ENCODE measurements at places on chromosomes 5 and 9.
A peak's percentile ranks its signal among the peaks of the same experiment; 100 is the strongest.

GRCh38 chr9:22514871-22515270 is 68.2 kb downstream of the DMRTA1 start:
- no peak for DNase-seq

GRCh38 chr9:98175028-98175569 is 17.3 kb downstream of the CORO2A start:
- DNase-seq, result no peak

- DNase-seq, result no peak
Observed at GRCh38 chr9:87223392-87224246, 274.0 kb upstream of the DAPK1 start.

DNA sequence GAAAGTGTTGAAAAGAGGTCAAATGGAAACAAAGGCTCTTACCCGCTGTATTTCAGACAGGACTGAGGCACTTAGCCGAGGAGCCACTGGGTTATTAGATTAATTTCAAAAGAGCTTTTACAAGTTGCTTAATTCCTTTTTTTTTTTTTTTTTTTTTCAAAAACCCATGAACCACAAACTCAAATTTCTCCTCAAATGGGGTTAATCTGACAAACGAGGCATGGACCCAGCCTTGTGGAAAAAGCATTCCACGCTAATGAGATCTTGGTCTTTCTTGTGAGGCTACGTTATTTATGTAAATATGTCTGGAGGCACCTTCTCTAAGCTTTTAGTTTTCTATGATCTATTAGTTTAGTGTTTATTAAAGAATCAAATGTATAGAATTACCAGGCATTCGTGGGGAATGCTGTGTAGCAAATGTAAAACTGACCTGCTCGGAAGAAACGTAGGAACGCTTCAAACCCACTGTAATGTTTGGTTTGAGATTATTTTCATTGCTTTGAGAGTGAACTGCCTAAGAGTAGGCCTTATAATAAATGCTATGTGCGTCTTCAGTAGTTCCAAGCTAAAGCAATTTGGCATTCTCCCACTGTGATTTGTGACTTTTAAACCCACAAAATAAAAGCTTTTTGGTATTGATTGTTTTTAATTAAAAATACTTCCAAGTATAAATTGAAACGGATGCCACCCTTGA is 134.7 kb downstream of the CDH6 start:
- no peak for DNase-seq

GRCh38 chr9:94840738-94841137 is 114.2 kb downstream of the AOPEP start:
- DNase-seq, result no peak

GRCh38 chr5:30832519-30832918 is 361.0 kb upstream of the CDH6 start:
- no peak for DNase-seq

GRCh38 chr9:135887585-135888050 is 19.7 kb downstream of the CAMSAP1 start:
- peak; percentile 62 for DNase-seq

- no peak for DNase-seq
Observed at GRCh38 chr9:93053781-93054331, 4.6 kb upstream of the SUSD3 start.
